ENCODE measurements at places on chromosomes 12 and 14.

- no peak for DNase-seq
These were observed 166.1 kb upstream of the SYT10 start for GRCh38 chr12:33605757-33606156.

DNA sequence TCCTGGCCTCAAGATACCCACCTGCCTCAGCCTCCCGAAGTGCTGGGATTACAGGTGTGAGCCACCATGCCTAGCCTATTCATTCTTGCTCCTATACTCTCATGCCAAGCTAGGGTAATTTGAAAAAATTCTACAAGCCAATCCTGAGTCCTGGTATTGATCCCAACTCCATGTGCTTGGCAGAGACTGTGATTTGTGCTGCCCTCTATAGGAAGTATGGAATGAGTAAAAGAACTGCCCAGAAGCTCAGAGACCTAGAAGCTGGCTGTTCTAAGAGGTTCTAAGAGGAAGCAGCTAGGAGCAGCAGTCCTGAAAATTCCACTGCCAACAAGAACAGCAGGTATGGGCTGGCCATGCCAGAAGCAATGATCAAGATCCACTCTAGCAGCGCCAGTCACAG lies 402.5 kb downstream of the PCNX1 start:
- no peak for DNase-seq

GRCh38 chr12:116236148-116236731 lies 41.3 kb downstream of the MED13L start:
- peak; percentile 43 for DNase-seq

- no peak for DNase-seq
These were observed 291.7 kb downstream of the ZFP36L1 start for GRCh38 chr14:68501171-68501570.

DNA sequence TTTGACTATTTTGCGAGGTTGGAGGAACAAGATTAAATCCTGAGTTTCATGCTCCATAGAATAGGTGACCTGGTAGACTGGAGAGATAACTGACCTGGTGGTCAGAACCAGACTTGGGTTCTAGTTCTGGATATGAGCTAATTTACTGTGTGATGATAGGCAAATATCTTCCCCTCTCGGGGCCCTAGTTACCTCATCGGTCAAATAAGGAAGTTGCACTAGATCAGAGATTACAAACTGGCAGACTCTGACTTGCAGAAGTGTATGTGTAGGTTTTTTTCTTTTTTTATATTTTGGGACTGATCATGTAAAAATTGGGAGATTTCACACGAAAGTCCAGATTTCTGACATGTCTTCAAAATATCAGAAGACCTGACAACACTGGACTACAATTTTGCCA lies 37.0 kb downstream of the RPH3A start:
- DNase-seq, result no peak
